Hepatocyte (in vitro differentiated cells): ENCODE measurements at places on chromosomes 3 and 15. TPM values are rescaled to one million over a fixed set of nuclear protein-coding genes. Genes with fewer than 3 reads are reported as not detected.

ZNF80 gene
- not detected in 2 replicates for total RNA-seq

FSD2 gene
- total RNA-seq: 0.04 TPM in 1 of 2 replicates, not detected in the other

DNA sequence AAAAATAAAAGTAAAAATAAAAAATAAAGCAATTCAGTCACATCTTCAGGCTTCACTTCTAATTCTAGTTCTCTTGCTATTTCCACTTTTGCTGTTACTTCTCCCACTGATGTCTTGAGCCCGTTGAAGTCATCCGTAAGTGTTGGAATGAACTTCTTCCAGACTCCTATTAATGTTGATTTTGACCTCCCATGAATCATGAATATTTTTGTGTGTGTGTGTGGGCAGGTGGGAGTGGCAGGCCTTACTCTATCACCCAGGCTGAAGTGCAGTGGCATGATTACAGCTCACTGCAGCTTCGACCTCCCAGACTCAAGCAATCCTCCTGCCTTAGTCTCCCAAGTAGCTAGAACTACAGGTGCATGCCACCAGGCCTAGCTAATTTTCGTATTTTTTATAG is 10.7 kb downstream of the USP4 start:
- H3K27me3 ChIP-seq: no peaks in the 10 kb centered on the region
- H3K36me3 ChIP-seq: no peaks in the 10 kb centered on the region
- no peak overlapping the region for H3K4me3 ChIP-seq
- DNase-seq: no peak
- H3K4me1 ChIP-seq: no peaks in the 10 kb centered on the region

DNA sequence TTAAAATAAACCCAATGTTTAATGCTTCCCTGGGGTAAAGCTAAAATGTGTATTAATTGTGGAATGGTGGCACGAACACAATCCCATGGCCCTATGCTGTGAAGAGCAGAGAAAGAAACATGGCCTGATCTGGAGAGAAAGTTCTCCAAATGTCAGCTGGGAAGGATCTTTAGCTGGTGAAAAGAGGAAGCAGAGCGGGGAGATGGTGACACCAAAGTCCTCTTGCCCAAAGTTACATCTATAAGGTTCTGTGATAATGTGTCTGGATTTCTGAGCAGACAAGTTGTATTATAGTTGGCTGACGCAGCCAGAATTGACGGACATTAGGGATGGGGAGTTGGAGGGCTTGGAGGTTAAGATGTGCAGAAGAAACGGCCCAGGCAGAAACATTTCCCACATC is 196.2 kb downstream of the CHST2 start:
- no peaks in the 10 kb centered on the region for H3K36me3 ChIP-seq
- H3K27me3 ChIP-seq: no peaks in the 10 kb centered on the region
- H3K4me1 ChIP-seq: no peaks in the 10 kb centered on the region
- DNase-seq: no peak
- H3K27ac ChIP-seq: no peak overlapping the region

TEX264 gene
- 57.4 and 59.6 TPM in 2 replicates for total RNA-seq
